ENCODE measurements at places on chromosomes 6 and 20. TPM values are rescaled to one million over a fixed set of nuclear protein-coding genes. Genes with fewer than 3 reads are reported as not detected.

DNA sequence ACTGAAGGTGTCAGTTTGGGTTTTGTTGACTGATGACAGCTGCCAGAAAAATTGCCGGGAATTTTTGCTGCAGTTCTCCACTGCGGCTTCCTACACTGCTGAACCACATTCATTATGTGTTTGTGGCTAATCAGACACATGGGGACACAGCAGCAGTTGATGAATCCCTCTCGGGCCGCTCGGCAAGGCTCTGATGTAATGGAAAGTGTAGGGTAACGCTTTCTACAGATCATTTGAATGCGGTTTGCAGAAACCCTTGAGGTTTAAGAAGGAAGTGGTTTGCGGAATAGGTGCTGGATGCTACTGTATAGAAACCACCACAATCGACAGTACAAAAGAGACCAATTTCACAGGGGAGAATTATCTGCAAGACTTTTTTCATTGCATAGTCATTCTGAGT is 138.7 kb upstream of the SASH1 start:
- no peak for DNase-seq

- DNase-seq, result no peak
These were observed 41.0 kb downstream of the CCN2 start for GRCh38 chr6:131910219-131910589.

DNA sequence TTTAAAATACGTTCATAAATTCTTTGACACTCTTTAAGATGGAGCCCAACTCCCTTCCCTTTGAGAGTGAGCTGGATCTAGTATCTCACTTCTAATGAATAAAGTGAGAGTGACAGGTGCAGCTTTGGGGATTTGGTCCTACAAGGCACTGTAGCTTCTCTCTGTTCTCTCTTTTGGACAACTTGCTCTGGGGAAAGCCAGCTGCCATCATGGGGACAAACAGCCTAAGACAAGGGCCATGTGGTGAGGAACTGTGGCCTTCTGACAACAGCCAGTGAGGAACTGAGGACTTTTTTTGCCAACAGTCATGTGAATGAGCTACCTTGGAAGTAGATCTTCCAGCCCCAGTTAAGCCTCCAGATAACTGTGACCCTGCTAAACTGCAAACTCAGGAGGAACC is 272.8 kb upstream of the AGPAT4 start:
- no peak for DNase-seq

DNA sequence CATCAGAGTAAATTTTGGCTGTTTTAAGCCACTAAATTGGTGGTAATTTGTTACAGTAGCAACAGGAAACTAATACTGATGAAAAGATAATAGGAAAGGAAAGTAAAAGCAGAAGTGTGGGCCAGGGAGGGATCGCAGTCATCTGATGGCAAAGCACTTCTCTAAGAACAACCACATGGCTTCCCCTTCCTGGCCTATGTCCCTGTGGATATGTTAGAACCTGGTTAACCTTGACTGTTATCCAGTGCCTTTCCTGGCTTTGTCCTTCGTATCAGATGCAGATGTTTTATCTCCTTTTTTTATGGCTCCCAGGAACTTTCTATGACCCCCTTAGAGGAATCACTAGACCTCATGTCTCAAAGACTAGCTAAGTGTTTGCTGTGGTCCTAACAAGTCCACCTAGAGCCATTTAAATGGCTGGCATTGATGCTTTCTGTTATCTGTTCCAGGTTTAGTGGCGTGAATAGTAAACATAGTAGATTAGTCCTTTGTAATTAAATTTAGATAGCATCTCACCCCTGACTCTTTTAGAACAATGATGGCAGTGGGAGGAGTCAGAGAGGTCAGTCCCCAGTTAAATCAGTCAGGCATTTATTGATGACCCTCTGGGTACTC is 79.2 kb upstream of the PHACTR2 start:
- DNase-seq, result no peak

PCMTD2 gene
- 52.0 TPM for total RNA-seq

PTCHD4 gene
- 0.96 TPM for total RNA-seq

DNA sequence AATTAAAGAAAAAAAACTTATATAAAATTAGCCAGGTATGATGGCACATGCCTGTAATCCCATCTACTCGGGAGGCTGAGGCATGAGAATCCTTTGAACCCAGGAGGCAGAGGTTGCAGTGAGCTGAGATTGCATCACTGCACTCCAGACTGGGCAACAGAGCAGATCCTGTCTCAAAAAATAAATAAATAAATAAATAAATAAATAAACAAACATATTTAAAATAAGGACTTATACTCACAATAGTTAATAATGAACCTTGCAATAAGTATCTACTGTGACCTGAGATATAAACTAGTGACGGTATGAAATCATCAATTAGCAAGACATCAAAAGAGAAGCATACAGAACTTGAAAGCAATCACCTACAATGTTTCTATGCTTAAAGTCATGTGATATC is 548.4 kb upstream of the JARID2 start:
- no peak for DNase-seq

GRCh38 chr6:33622456-33623431 is 1.6 kb downstream of the ITPR3 start:
- DNase-seq, result no peak

- no peak for DNase-seq
These were observed 357.2 kb upstream of the SULF2 start for GRCh38 chr20:48142516-48142773.

- no peak for DNase-seq
These were observed 207.1 kb downstream of the NFATC2 start for GRCh38 chr20:51335329-51335841.

- no peak for DNase-seq
These were observed 401.2 kb upstream of the AGPAT4 start for GRCh38 chr6:161674930-161675682.

ZFP57 gene
- total RNA-seq, result 1.7 TPM

SAMD5 gene
- total RNA-seq, result 0.29 TPM

GRCh38 chr20:4401601-4402000 is 320.1 kb upstream of the PRND start:
- DNase-seq, result no peak

ENPP4 gene
- total RNA-seq, result 2.9 TPM

GRCh38 chr20:19129976-19130612 is 82.3 kb upstream of the SLC24A3 start:
- no peak for DNase-seq

- peak; percentile 58 for DNase-seq
These were observed 5.3 kb upstream of the TCP11 start for GRCh38 chr6:35146453-35146852.

GRCh38 chr6:117477988-117478852 is 4.3 kb upstream of the DCBLD1 start:
- peak; percentile 43 for DNase-seq

E2F1 gene
- 57.9 TPM for total RNA-seq

RSPO3 gene
- not detected for total RNA-seq

- no peak for DNase-seq
These were observed 50.7 kb downstream of the TGM2 start for GRCh38 chr20:38114353-38114791.

DNA sequence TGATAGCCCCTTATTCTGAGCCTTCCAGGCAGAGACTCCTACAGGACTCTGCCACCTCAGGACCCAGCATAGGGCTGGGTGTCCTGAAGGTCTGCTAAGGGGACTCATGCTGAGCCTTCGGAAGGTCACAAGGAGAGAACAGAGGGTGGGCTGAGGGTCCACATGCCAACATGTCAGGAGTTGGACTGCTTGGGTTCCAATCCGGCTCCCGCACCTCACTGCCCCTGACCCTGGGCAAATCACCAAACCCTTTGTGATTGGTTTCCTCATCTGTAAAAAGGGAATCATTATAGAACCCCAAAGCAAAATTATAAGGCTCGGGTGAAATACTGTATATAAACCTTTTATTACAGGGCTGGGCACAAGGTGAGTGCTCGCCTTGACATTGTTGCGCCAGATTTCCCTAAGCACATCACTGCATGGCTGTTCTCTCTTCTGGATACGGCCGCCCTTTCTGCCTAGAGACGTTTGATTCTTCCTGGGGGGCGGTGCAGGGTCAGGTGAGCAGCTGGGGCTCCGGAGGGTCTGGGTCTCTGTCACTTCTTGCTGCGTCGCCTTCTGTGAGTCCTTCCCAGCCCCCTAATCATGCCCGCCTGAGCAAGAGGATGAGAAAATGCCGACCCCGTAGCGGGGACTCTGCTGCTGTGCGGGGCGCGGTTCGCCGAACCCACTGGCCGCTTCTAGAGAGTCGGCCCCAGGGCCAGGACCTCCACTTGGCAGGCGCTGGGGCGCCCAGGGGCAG is 90.5 kb upstream of the EPB41L1 start:
- no peak for DNase-seq

RAET1L gene
- not detected for total RNA-seq

DNA sequence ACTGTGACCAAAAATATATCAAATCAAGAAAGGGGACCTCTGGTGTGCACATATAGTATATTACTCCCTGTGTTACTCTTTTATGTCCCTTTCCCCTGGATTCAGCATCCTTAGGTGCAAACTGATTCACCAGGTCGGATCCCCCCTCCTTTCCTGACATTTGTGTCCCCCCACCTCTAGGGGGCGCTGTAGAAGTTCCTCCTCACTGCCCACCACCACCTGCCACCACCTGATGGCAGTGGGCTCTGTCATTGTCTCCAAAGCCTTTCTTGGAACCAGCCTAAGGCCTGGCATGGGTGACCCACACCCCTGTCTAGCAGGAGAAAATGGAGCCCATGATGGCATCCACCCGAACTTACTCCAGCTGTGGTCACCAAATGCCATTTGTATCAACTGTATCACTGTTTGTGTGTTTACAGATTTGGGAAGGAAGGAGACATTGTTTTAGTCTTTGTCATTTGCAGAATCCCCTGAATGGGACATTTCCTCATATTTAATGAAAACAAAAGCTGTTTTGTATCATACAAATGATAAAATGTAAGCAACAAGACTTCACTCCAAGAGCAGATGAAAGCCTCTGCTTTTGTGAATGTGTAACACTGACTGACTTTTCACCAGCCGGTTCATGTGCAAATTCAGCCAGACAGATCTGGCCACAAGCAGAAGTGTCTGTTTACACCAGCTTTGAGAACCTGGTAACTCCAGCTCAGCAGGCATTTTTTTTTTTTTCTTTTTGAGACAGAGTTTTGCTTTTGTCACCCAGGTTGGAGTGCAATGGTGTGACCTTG is 66.2 kb downstream of the ARMC2 start:
- peak; percentile 75 for DNase-seq

DNA sequence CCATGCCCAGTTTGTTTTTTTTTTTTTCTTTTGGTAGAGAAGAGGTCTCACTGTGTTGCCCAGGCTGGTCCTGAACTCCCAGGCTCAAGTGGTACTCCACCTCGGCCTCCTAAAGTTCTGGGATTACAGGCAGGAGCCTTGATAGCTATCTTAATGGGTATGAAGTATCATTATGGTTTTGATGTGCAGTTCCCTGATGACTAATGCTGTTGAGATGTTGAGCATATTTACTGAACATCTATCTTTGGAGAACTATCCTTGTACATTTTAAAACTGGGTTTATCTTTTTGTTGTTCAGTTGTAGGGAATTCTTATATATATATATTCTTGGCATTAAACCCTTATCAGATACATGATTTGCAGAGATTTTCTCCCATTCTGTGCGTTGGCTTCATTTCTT is 21.4 kb upstream of the MYL9 start:
- DNase-seq, result no peak

MTFR2 gene
- total RNA-seq, result 11.8 TPM

PNPLA1 gene
- total RNA-seq, result not detected

GJA1 gene
- total RNA-seq, result 530 TPM

ZNF391 gene
- total RNA-seq, result 4.4 TPM

JAG1 gene
- total RNA-seq, result 54.0 TPM

DNA sequence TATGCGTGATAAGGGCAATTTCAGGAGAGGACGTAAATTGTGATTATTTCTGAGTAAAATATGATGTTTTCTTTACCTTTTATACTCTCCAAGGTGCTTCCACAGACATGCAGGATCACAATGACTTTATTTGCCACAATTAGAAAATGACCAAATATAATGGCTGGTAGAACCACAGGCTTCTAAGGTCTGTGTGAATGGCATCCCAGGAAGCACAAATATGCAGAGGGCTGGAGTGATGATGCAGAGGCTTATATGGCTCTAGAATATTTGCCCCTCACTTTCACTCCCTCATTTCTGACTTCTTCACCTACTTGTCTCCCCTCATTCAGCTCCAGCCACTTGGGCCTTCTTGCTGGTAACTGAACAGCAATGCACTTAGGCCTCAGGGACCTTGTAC is 502.1 kb upstream of the MAP3K7 start:
- no peak for DNase-seq

RCAN2 gene
- total RNA-seq, result 3.0 TPM

TFAP2B gene
- not detected for total RNA-seq

TRIM15 gene
- total RNA-seq, result not detected

- DNase-seq, result no peak
These were observed 27.3 kb upstream of the METTL24 start for GRCh38 chr6:110385458-110385863.

- DNase-seq, result no peak
These were observed 70.2 kb downstream of the TNFRSF21 start for GRCh38 chr6:47239546-47239945.

IL17A gene
- not detected for total RNA-seq

KCNQ5 gene
- total RNA-seq, result 0.15 TPM

ATP5F1E gene
- total RNA-seq, result 52.7 TPM

AIF1 gene
- total RNA-seq, result 3.2 TPM

PGC gene
- not detected for total RNA-seq

DNA sequence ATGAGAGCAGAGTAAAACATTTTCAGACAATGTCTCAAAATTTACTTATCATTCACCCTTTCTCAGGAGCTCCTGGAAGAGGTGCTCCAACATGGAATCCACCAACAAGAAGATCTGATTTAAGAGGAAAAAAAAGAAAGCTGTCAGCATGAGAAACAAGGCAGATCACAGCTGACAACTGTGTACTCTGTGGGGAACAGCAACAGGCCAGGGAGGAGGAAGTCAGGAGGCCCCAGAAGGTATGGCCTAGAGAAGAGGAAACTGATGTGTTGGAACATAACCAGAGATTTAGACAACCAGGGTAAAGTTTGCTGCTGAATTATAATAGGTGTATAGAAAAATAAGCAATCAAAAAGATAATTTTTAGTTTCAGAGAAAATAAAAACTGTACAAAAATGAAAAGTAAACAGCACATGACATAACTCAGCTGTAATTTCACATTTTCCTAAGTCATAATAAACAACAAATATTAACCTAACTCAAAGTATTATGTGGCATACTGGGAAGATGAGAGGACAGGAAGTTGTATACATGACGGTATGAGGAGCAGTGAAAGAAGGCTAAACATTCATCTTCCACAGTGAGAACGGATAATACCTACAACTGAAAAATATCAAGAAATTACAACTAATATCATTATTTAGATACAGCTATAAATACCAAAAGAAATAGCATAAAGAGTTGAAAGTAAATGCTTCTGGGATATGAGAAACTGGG is 113.6 kb upstream of the EMILIN3 start:
- DNase-seq, result no peak

HLA-DQB1 gene
- 39.2 TPM for total RNA-seq

DNA sequence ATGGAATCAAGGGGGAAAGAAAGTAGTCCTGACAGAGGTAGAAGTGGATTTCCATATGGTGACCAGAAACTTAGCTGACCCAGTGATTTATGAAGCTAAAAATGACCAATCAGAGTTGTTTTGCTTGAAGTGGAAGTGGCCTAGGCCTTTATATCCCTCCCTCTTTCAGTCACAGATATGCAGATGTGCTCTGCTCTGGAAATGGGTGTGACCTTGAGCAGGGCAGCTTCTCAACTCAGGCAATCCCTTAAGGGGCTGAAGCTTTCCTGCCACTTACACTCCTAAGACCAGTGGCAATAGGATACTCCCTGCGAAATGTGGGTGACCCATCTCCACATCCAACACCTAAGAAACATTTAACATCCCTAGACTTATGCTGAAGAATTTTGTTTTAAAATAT is 256.6 kb downstream of the EYS start:
- DNase-seq, result peak; percentile 61

- no peak for DNase-seq
These were observed 336.4 kb upstream of the SOX4 start for GRCh38 chr6:21257125-21257524.

CST5 gene
- total RNA-seq, result not detected

TRAPPC3L gene
- not detected for total RNA-seq

Data from H9 (cell line).